ENCODE measurements at places on chromosomes 6 and 20.
A peak's percentile ranks its signal among the peaks of the same experiment; 100 is the strongest.

- DNase-seq = no peak
Observed at GRCh38 chr20:63056236-63057170, 49.7 kb upstream of the BHLHE23 start.

- DNase-seq = no peak
Observed at GRCh38 chr6:20978151-20978614, 443.9 kb downstream of the CDKAL1 start.

DNA sequence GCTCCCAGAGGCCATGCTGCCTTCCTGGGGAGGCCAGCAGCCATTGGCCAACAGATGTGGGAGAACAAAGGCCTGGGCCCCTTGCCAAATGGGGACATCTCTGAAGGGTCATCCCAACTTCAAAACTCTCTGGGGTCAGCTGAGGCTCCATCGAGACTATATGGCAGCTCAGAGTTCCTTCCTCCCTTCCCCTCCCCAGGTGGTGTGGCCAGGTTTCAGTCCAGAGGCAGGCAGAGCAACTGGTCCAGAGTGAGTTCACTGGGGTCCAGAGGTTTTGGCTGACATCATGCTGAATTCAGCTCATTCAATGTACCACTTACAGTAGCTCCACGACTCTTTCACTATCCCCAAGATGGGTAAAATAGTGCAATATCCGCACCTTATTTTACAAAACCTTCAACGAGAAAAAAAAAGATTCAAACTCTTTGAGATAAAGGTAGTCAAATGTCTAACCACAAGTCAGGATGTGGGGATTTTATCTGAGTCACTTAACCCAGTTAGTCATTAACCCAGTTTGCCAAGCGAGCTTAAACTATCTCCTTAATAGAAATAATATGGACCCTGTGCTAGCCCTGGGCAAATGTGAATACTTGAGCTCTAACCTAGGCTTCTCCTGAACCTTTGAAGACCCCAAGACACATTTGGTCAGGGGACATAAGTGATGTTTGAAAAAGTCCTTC is 108.4 kb upstream of the PLEKHG1 start:
- DNase-seq = no peak

DNA sequence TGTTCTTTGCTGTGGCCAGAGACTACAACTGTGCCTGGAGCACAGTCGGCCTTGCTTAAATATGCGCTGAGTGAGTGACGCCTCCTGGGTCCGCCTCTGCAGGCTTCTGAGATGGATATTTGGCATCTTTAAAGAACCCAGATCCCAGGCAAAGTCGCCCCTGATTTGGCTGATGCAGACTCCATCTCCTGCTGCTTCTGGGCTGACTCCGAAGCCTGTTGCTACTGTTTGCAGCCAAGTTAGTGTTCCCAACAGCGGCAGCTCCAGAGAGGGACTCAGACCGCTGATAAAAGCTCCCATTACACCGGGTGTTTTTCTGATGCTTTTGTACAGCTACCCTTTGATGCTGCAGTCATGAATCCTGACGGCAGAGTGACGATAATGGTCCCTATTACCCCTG is 83.0 kb upstream of the SULF2 start:
- no peak for DNase-seq

- DNase-seq = no peak
Observed at GRCh38 chr6:168305096-168305749, 14.4 kb downstream of the DACT2 start.

DNA sequence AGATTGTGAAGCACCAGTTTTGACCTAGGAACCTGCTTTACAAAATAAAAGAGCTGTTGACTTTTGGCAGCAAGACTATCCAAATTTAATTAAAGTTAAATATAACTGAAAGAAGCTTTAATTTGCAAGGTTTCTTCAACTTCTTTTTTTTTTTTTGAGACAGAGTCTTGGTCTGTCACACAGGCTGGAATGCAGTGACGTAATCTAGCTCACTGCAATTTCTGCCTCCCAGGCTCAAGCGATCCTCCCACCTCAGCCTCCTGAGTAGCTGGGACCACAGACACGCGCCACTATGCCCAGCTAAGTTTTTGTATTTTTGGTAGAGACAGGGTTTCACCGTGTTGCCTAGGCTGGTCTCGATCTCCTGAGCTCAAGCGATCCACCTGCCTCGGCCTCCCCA is 13.7 kb upstream of the CSE1L start:
- DNase-seq = no peak

GRCh38 chr6:17278289-17279063 is 2.7 kb upstream of the RBM24 start:
- DNase-seq = no peak

DNA sequence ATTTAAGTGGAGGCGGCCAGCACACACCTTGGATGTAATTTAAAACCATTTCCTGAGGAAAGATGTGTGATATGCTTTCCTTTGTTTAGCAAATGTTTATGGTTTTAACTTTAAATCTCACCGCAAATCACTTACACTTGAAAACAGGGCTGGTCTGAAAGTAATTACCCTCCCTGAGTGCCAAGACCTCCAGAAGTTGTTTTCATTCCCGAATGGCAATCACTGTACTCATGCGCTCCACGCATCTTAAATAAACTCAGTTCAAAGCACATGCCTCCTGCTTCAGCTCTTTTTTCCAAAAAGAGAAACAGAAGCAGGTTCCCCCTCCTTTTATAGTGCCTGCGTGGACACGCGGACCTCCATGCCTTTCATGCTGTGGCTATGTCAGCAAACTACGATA is 224.0 kb downstream of the SMOC2 start:
- DNase-seq = no peak

DNA sequence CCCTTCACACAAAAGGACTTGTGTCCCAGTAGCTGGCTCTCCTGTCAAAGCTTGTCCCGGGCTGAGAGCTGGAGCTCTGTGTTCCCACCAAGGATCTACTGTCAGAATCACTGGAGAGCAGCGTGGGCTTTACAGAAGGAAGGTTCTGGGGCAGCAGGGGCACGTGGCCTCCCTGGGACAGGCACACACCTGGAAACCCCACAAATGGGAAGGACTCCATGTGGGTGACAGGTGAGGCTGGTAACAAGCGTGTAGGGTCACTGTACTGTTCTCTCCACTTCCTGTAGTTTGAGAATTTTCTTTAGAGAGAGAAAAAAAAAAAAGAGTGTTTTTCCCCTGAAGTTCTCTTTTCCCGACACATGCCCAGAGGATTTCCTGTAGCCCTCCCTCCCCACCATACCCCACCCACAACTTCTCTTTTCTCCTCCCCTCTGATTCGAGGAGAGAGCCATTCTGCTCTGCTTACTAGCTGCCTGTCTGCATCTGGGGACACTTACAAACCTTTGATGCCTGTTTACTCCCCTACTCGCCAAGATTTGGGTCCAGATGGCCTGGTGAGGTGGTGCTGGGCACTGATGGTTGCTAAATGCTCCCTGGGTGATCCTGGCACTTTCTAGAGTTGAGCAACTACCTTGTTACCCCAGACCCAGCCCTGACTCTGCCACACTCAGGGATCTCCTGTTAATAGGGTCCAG is 84.1 kb upstream of the SIRPA start:
- peak; percentile 86 for DNase-seq

GRCh38 chr20:13158369-13158768 is 62.7 kb upstream of the ISM1 start:
- no peak for DNase-seq
